ENCODE measurements at places on chromosomes 16 and 17.

DNA sequence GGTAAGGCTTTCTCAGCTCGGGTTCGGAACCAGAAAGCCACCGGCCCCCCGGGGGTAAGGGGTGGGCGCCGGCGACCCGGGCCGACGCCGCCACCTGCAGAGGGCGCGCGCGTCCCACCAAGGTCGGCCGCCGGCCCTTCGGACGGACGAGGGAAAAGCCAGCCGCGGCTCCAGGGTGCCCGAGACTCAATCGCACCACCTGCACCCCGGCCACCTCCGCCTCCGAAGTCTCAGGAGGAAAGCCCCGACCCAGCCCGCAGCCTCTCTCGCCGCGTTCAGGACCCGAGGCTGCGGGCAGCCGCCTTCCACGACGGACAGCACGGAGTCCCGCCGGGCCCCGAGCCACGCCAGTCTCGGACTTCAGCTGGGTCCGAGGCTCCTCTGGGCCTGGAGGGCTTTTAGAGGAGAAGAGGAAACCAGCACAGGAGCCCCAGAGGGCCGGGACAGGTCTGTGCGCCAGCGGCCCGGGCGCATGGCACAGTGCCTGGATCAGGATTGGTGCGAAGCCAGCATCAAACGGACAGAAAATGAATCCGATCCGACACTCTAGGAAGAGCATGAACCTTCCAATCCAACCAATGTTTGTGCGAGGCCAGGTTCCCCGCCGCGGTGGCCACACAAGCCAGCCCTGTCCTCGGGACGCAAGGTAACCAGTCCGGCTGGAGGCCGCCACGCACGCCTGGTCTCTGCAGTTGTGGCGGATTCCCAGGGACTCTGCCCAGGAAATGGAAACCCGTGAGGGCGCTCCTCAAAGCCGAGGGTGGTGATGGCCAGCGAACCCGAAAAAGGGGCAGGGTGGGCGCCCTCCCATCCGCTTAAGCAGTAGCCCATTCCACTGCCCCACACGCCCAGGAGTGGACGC, 6.7 kb downstream of the CBX8 start:
- no peak for DNase-seq

GRCh38 chr17:13589658-13590057, 12.1 kb downstream of the HS3ST3A1 start:
- no peak for DNase-seq

- DNase-seq, result no peak
Observed at GRCh38 chr17:51046514-51047384, 73.9 kb downstream of the SPAG9 start.

GRCh38 chr16:75256696-75257343, 5.4 kb upstream of the BCAR1 start:
- no peak for DNase-seq

- no peak for DNase-seq
Observed at GRCh38 chr16:67649494-67649931, 4.6 kb downstream of the CARMIL2 start.

DNA sequence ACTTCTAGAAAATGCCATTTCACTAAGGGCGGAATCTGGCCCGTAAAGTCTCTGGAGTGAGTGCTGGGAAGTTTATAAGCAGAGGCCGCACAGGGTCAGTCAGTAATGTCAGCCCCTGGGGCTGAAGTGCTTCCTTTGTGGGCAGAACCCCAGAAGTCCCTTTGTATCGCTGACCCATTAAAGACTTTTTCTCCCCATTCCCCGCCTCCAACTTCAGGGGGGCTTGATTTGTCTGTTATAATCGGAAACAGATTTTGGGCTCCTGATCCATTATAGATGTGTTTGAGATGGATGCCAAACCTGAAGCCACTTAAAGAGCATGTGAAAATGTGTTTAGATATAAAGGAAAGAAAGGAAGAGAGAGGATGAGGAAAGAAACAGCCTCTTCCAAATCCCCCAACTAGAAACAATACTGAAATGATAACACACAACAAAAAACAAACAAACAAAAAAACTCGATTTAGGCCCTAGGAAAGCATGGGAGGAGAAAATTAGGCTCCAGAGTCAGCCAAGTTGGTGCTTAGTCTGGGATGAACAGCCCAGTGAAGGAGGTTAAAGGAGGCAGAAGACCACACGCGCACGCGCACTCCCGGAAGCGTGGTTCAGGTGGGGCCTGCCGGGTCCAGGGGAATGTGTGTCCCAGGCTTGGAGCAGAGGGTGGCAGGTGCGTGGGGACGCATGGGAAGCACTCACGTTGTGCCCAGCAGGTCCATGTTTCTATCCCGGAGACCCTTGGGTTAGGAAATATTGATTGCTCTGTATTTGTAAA, 27.1 kb downstream of the MSI2 start:
- no peak for DNase-seq

DNA sequence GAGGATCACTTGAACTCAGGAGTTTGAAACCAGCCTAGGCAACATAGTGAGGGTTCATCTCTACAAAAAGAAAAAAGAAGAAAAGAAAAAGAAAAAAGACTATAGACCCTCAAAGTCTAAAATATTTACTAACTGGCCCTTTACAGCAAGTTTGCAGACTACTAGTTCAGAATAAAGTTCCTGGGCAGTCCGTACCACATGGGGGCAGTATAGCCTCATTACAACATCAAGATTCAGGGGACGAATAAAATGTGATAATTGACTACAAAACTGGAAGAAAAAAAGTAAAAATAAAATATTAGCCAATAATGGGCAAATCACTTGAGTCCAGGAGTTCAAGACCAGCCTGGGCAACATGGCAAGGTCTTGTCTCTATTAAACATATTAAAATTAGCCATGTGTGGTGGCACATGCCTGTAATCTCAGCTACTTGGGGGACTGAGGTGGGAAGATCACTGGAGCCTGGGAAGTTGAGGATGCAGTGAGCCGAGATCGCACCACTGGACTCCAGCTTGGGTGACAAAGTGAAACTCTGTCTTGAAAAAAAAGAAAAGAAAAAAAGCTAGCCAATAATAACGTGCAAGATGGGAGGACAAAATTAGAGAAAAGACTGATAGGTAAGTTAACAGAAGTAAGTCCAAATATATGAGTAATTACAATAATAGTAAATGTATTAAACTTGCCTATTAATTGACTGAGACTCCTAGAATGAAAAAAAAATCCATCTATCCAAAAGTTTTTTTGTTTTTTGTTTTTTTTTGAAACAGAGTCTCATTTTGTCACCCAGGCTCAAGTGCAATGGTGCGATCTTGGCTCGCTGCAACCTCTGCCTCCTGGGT, 129.4 kb upstream of the SEC14L1 start:
- DNase-seq, result no peak

- no peak for DNase-seq
Observed at GRCh38 chr17:73939806-73940205, 263.7 kb upstream of the RPL38 start.

Data from activated CD8-positive, alpha-beta memory T cell treated with anti-CD3 and anti-CD28 coated beads for 4 hours (primary cell).